Caudate nucleus (tissue), 63 donors: ENCODE measurements at places on chromosomes 3 and 15.

DNA sequence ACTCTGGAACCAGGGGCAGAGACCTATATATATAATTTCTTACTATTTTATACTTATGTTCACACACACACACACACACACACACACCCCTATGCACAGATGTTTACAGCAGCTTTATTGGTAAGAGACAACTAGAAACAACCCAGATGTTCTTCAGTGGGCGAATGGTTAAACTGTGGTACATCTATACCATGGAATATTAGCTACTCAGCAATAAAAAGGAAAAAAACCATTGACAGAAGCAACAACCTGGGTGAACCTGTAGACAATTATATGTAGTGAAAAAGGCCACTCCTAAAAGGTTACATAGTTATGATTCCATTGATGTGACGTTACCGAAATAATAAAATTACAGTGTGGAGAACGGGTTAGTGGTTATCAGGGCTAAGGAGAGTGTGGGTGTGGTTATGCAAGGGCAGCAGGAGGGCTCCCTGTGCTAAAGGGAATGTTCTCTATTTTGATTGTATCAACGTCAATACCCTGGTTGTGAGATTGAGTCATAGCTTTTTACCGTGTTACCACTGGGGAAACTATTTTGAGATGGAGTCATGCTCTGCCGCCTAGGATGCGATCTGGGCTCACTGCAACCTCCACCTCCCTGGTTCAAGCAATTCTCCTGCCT lies 85.5 kb downstream of the FLNB start:
- DNase-seq = no peak

- no peak for DNase-seq
Measured at GRCh38 chr3:167754049-167754448, 18.5 kb downstream of the SERPINI1 start.

DNA sequence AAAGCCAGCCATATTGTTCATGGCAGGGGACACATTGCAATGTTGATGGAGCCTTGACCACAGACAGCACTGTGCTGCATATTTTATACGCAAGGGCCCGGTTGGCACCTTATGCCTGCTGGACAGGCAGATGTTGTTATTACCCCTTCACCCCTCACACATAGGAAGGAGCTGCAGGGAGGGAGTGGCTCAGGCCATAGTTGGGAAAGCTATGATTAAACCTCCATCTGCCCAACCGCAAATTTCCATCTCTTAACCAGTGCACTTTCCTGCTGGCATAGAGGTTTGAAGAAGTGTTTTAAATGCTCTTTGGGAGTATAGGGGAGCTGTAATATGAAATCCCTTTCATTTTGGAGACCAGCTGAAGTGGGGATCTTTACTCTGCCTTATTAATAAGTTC lies 224.7 kb downstream of the CACNA2D3 start:
- no peak for DNase-seq

- no peak for DNase-seq
Measured at GRCh38 chr3:72270072-72270681, 485.2 kb upstream of the PROK2 start.

DNA sequence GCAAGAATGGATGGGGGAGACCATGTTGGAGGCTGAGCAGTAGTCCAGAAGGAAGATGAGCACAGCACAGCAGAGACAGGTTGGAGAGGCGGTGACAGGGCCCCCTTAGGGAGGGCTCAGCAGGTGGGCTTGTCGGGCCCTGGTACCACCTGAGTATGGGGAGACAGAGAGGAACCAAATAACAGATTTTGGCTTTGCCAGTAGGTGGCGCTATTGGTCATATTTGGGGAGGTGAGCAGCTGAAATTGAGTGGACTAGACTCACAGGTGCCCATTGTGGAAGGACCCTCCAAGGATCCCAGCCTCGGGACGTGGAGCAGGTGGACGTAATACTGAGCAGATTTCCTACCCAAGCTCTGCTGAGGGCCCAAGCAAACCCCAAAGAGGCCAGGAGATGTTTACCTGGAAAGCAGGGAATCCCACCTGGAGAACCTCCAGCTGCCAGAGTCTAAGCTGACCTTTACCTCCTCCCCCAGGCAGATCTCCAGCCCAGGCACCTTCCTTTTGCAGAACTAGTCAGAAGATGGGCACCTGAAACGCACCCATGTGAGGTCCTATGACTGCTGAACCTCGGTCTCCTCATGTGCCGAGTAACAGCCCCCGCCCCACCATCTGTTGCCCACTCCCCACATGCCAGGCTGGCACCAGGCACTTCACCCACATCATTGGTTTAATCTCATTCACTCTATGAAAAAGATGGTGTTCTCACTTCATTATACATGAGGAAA lies 24.6 kb upstream of the CORO2B start:
- DNase-seq = no peak

DNA sequence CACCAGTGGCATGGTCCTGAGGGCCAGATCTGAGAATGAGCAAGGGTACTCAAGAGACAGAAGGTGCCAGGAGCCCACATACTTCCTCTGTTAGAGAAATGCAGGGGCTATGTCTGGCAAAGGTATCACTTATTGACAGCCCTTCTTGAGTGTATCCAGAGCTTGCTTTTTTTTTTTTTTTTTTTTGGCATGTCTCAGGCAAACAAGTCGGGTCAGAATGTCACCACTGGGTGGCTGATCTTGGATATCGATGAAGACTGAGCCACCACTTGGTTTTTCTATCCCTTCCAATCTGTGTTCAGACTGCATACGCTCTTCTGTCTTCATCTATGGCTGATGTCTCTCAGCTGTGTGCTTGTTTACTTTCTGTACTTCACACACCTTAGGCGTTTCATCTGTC lies 363.4 kb upstream of the C2CD4B start:
- DNase-seq = no peak

DNA sequence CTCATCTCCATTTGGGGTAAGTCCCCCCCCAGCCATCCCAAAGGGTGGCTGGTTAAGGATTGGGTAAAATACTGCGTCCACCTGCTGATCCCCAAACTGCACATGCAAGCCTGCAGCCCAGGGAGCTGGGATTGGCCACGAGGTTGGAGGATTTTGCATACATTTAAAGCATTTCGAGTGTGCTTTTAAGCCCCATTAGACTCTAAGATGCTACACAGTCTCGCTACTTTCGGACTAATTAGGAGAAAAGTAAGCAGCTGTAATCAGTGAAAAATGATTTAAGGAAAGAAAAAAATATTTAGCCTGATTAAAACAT lies 23.9 kb downstream of the SLC6A6 start:
- no peak for DNase-seq

DNA sequence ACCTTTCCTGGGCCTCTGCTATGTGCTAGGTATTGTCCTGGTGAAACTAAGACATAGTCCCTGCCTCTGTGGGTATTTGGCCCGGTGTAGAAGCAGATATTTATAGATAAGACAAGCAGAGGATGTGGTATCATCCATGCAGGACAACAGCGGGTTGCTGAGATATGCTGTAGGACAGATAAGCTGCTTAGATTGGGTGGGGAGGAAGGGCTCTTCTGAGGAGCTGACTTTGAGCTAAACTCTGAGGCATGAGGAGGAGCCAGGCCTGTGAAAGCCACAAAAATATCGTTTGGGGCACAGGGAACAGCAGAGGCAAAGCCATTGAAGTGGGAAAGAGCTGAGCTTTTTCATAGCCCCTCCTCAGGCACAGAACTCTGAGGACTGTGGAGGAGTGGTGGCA lies 492.5 kb upstream of the CFAP20DC start:
- no peak for DNase-seq

GRCh38 chr3:149497966-149498670 lies 23.6 kb downstream of the TM4SF4 start:
- DNase-seq = no peak
